Activated CD4-positive, alpha-beta T cell treated with anti-CD3 and anti-CD28 coated beads for 4 hours (primary cell): ENCODE measurements at places on chromosomes 6 and 20.

- DNase-seq: no peak
These were observed 134.9 kb downstream of the TMEM200A start for GRCh38 chr6:130500693-130501092.

DNA sequence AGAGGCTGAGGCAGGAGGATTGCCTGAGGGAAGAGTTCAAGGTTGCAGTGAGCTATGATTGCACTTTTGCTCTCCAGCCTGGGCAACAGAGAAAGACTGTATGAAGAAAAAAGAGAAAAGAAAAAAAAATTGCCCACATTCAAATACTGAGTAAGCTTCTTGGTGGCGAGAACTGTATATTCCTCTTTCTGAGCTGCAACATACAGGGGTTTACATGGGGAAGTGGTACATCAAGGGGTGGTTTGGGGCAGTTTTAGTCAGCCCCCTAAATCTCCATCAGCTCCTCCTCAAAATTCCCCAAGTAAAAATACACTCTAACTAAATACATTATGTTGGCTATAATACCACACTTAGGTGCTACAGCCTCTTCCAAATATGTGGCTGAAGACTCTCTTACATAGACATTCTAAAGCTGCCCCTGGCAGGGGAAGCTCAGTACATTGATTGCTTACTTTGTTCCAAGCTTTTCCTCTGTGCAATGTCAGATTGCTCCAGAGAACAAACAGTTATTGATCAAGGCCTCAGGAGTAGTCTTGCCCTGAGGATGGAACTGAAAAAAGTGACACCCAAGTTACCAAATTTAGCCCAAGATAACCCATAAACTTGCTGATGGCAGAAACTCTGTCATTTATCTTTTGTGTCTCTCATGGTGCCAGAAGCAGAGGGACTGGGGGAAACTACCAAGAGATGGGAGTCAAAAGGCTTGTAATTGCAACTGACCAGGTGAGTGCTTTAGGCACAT lies 107.4 kb upstream of the RIPOR2 start:
- no peak for DNase-seq

DNA sequence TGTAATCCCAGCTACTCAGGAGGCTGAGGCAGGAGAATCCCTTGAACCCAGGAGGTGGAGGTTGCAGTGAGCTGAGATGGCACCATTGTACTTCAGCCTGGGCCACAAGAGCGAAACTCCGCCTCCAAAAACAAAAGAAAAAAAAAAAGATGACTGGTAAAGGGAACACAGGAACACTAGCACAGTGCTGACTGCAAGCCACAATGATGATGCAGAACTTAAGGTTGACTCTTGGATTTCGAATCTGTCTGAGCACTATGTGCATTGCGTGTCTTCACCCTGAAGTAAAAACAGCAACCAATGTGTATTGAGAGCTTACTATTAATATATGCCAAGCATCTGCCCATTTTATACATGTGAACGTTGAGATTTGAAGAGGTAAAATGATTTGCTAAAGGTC lies 27.6 kb upstream of the LIN28B start:
- DNase-seq: no peak

DNA sequence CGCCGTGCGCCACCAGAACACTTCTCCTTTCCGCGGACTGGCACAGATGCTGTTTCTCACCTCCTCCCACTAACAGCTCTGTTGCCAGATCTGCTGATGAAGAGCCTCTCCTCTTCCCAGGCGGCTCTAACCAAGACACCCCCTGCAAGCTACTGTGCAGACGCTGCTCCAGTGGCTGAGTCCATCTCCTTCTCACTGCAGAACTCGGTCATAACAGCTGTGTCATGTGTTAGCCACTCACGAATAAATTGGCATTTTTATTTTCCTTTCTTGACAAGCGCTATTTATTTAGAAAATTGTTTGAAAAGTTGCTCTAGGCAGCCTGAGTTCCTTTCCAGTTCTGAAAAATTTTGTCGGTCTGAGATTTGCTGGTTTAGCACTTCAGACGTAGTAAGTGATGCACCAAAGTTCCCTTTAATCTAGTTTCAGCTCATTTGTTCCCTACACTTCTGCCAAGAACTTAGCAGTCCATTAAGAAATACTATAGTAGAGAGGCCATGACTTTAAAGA lies 12.8 kb upstream of the PLEKHG1 start:
- DNase-seq: no peak
